ENCODE measurements at places on chromosomes 4 and X.

DNA sequence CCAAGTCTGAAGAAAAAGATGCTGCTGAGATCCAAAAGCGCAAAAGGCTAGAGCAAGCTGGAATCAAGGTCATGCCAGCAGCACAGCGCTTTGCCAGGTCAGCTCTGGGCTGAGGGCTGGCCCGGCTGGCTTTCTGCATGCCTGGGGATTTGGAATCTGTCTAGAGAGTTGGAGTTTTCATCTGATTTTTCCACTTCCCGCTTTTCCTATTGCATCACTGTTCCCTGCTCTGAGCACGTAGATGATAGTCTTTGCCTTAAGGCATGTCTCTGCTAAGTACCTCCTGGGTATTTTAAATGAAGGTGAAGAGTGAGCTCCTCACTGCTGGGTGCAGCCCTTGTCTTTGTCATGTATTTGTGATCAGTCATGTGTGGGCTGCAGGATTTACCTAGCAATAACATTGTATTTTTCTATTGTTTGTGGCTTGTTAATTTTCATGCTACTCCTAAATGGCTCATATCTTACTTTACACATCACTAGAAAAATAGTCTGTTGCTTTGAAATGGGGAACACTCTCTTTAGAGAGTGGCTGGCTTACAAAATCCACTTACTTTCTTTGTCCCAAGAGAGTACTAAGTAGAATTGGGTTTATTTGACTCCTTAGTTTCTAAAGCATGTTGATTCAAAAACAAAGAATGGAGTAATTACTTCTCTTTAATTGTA, 82.8 kb downstream of the LIMCH1 start:
- DNase-seq: peak; percentile 73

- no peak for DNase-seq
Measured at GRCh38 chr4:150021483-150021882, 56.8 kb upstream of the DCLK2 start.

GRCh38 chr4:75916091-75916661, 13.9 kb upstream of the PPEF2 start:
- no peak for DNase-seq

DNA sequence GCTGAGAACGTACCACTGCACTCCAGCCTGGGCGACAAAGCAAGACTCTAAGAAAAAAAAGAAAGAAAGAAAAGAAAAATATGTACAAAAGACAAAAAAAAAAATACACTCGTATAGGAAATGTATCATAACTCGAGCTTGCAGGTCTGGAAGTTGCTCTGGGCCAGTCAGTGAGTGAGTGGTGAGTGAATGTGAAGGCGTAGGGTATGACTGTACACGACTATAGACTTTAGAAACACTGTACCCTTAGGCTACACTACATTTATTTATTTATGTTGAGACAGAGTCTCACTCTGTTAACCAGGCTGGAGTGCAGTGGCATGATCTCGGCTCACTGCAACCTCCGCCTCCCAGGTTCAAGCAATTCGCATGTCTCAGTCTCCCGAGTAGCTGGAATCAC, 29.4 kb downstream of the EVC2 start:
- DNase-seq: no peak

Data from ascending aorta (tissue), 2 donors.